ENCODE measurements at places on chromosomes 2 and 18.
A peak's percentile ranks its signal among the peaks of the same experiment; 100 is the strongest.

- DNase-seq = no peak
These were observed 144.7 kb downstream of the LYPD6B start for GRCh38 chr2:149183187-149183586.

- DNase-seq = no peak
These were observed 701.0 kb downstream of the DCDC2C start for GRCh38 chr2:4404363-4404762.

DNA sequence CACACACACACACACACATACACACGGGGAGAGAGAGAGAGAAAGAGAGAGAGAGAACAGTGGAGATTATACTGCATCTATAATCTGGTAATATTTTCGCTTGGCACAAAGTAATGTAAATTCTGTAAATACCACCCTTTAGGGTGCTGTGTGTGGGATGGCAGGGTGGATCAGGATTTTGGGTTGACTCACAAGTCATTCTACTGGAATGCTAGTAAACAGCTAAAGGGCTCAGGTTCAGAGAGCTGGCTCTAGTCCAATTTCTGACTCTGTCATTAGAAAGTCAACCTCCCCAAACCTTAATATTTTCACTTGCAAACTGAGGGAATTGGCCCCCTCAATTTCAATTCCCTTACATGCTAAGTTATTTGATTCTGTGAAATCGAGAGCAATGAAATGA is 308.3 kb downstream of the TSN start:
- DNase-seq = peak; percentile 46

DNA sequence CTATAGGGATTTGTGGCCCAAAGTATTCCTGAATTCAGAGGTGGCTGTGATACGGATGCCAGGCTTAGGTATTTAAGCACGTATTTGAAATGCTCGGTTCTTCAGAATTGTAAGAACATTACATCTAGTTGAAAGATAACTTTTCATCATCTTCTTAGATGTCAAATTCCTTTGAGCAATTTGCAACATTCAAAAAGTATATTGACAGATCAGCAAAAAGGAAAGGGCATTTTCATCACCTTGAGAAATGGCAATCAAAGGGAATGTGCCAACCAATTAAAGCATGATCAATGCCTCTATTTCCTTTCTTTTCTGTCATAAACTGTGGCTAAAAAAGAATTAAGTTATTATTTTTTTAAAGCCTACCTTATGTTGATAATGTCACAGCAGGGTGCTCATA is 66.3 kb upstream of the LRRTM4 start:
- no peak for DNase-seq

DNA sequence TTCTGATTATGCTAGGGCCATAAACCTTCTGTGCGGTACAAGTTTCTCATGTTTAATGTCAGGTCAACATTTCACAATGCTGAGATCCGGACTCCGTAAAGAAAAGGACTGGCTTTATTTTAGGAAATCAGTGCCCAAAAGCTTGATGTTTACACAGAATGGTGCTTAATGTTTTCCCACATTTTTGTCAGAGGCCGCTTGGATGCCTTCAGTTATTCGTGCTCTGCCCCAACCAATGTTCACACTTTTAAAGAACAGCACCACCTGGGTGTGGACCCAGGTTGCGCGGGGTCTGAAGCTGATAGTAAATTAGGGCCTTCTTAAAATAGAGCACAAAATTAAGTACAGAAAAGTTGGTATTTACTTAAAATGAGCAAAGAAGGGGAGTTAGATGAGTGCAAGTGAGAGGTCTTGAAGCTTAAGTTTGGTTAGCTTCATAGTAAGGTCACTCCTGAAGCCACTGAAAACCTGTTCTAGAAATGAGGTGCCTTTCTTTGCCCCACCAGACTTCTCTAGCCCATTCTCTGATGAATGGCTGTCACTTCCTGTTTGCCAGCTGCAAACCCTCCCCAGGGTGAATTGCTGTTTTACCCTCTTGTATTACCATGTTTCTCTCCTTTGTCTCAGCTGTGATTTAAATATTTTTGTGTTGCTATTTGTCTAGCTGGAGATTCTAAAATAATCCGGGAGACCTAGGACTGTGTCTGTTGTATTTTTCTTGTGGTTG is 20.5 kb downstream of the SLC3A1 start:
- DNase-seq = no peak

- DNase-seq = peak; percentile 11
These were observed 435.6 kb upstream of the HS6ST1 start for GRCh38 chr2:128754246-128754724.

- DNase-seq = peak; percentile 92
These were observed 61.5 kb upstream of the DOCK10 start for GRCh38 chr2:225103737-225104141.

DNA sequence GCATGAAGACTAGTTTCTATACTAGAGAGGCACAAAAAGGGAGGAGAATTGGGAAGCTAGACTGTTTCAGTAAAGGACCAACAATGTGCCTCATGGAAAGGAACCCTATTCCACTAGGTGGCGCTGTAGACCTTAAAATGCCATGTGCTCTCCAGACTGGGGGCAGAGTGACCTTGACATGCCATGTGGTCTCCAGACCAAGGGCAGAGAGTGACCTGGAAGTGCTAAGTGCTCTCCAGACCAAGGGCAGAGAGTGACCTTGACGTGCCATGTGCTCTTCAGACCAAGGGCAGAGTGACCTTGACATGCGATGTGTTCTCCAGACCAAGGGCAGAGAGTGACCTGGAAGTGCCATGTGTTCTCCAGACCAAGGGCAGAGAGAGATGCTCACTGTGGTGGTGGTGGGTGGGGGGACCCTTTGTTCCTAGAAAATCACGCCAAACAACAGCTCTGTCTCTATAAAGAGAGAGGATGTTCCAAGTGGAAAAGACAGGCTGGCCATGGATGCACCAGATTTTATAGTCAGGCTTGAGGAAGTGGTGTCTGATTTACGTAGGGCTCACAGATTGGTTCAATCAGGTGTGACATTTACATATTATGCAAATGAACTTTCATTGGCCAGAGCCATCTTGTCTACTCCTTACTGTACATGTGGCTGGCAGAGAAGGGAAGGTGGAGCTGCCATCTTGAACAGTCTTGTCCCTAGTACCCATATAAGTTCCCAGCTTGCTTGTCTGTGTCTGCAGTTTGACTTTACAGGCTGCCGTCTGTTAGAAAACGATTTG is 344.0 kb upstream of the DDX18 start:
- no peak for DNase-seq

DNA sequence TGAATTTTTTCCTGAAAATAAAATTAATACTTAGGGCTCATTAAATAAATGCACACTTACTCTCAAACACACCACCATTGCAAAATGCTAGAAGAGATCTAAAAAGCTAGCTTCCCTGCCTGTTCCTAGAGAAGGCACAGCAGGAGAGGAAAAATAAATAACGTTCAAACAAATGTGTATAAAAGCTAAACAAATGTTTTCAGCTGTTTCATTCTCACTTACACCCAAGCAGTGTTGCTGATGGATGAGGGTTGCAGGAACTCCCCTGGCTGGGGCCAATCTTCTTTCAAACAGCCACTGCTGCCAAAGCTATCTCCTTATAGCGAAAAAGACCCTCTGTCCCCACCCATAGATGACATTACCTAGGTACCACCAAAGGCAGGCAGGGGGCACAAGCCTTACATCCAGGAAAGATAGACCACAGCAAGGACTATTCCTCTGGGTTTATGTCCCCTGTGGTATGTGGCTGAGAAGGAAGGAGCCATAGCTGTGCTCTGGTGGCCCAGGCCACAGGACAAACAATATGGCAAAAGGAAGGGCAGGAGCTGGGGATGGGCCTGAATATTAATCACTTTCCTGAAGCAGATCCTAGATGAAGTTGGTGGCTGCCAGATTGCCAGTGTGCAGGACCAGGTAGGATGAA is 214.6 kb downstream of the TTC32 start:
- no peak for DNase-seq

DNA sequence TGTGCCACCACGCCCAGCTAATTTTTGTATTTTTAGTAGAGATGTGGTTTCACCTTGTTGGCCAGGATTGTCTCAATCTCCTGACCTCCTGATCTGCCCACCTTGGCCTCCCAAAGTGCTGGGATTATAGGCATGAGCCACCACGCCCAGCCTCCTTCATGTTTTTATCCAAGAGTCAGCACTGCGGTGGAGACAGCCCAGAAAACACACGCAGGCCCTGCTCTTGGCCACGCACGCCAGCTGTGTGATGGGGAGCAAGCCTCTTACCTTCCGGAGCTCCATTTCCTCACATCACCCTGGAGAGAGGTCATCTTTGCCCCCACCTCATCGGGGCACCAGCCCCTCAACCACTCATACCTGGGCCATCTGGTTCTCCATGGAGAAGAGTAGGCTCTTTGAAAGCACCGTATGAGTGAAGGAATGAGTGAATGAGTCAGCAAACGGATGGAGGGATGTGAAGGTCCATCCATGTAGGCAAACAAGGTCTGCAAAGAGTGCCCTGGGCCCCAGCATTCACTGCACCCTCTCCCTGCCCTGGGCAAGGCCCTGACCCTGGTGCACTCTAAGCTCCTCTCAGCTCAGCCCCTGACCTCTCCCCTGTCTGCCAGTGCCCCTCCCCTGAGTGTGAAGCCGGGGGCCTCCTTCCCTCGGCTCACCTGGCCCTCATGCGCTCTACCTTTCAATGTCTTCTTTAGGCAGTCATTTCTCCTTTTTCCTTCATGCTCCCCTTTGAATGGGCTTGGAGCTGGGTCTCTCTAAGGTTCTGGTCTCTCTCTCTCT is 7.4 kb downstream of the GYPC start:
- no peak for DNase-seq

DNA sequence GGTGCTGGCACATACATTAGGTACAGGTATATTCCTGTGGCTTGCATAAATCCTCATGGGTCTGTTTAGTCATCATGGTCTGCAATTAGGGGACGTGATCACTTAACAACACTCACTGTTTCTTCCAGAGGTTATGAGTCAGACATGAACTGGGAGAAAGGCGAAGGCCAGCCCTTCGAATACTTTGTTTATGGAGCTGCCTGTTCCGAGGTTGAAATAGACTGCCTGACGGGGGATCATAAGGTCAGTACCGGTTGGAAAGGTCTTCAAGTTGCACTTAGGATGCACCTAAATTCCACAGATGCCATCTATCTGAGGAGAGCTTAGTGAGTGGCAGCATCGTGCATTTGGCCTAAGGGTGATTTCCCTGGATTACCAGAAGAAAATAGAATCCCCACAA is 76.9 kb downstream of the AOX1 start:
- DNase-seq = peak; percentile 77

DNA sequence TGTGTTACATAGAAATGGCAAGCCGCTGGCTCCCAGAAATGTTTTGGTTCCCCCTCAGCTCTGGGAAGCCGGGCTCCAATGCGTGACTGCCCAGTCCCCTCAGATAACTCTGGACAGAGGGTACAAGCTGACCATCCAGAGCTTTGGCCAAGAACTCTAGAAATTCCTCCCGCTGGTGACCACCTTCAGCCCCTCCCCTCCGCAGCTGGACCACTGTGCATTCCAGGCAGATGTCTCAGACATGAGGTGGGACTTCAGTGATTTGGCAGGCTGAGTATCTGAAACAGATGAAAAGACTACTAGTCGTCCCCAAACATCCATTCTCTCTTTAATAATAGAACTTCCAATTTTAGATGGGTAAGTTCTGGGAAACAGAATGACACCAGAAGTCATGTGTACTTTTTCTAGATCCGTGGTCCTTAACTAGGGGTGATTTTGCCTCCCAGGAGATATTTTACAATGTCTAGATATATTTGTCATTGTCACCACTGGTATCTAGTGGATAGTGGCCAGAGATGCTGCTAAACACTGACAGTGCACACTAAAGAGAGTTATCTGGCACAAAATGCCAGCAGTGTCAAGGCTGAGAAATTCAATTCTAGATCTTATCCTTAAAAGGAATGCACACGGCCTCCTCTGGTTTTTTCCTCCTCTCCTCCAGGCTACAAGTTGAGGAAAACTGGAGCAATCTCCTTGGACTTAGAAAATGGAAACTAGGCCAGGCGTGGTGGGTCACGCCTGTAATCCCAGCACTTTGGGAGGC is 294.3 kb downstream of the SRBD1 start:
- peak; percentile 59 for DNase-seq
